ENCODE measurements at places on chromosomes 4 and X. TPM values are rescaled to one million over a fixed set of nuclear protein-coding genes. Genes with fewer than 3 reads are reported as not detected.

DNA sequence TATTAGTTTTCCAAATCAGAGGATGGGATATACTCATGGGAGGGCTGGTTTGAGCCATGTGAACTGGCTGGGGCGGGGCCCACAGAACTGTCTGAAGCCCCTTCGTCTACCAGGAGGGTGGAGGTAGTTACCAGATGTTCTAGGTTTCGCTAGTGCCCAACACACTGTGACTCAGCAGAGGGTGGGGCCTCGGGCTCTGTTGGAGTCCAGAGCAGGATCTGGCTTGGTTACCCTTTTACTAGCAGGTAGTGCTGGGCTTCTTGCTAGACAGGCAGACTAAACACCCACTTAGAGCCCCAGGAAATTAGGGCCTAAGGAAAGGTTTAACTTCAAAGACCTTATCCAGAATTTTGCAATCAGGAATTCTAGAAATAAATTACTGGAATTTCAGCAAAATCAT, 56.2 kb upstream of the CHRDL1 start:
- DNase-seq, result no peak

DNA sequence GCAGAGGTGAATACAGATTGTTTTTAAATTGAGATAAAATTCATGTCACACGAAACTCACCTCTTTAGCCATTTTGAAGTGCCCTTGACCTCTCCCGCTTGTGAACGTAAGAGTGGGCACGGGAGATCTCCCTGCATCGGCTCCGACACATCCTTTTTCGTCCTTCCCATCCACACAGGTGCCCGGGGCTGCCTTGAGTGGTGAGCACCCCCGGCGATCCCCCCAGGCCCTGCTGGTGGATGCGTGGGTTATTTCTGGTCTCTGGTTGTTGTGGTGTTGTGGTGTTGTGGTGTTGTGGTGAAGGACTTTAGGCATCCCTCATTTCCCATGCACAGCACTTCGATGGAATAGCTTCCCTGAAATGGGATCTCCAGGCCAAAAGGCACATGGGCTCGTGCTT, 46.1 kb downstream of the PSAPL1 start:
- DNase-seq, result no peak

GRCh38 chr4:52873861-52874343, 11.8 kb downstream of the RASL11B start:
- DNase-seq, result no peak

DNA sequence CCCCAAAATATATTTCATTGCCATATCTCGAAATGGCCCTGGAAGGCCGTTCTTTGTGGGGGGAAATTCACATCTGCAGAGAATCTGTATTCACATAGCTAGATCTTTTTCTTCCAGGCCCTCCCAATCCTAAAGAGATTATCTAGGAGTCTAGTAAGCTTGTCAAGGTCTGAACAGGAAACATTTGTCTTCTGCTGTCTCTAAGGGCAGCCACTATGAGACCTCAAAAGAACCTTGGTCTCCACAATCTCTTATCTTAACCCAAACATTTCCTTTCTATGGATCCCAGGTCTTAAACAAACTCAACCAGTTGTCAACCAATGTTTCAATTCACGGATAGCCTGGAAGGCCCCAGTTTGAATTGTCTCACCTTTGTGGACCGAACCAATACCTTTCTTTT, 45.0 kb downstream of the CRLF2 start:
- DNase-seq, result no peak

DNA sequence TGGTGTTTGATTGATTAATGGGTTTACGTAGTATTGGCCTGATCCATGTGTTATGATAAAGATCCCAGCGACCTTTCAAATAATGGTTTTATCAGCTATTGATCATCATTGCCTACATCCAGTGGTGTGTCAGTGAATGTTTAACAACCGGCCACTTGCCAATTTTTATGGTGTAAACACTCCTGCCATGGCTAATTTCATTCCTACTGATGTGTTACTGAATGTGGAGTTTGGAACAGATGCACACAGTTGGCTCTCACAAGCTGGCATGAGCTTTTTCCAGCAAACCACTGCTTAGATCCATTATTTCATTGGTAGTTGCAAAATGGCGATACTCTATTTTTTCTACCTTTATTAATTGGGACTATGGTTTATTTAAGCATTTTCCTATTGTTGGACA, 139.9 kb downstream of the REPS2 start:
- DNase-seq, result no peak

ADGRG4 gene
- polyA plus RNA-seq, result 0.28 TPM

WAS gene
- 4.7 TPM for polyA plus RNA-seq

NUDT11 gene
- polyA plus RNA-seq, result 78.7 TPM
